NCI-H2227 treated with DMSO at 0.1 percent for 48 hours (cell line): ENCODE measurements at places on chromosomes 11 and 22.

DNA sequence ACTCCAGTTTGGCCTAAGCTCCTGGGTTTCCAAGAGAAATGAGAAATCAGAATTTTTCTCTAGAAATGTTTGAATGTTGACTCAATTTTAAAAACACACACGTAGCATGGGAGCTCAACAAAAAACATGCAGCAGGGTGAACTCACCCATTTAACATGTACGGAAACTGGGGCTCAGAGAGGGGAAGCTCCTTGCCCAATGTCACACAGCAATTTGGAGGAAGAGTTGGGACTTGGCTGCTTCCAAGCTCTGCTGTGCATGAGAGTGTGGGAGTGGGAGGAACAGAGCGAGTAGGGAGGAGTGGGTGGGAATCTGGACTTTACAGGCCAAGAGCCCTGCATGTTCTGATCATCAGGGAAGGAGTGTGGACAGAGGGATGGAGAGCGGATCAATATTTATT lies 5.9 kb downstream of the TPST2 start:
- no peak for DNase-seq

DNA sequence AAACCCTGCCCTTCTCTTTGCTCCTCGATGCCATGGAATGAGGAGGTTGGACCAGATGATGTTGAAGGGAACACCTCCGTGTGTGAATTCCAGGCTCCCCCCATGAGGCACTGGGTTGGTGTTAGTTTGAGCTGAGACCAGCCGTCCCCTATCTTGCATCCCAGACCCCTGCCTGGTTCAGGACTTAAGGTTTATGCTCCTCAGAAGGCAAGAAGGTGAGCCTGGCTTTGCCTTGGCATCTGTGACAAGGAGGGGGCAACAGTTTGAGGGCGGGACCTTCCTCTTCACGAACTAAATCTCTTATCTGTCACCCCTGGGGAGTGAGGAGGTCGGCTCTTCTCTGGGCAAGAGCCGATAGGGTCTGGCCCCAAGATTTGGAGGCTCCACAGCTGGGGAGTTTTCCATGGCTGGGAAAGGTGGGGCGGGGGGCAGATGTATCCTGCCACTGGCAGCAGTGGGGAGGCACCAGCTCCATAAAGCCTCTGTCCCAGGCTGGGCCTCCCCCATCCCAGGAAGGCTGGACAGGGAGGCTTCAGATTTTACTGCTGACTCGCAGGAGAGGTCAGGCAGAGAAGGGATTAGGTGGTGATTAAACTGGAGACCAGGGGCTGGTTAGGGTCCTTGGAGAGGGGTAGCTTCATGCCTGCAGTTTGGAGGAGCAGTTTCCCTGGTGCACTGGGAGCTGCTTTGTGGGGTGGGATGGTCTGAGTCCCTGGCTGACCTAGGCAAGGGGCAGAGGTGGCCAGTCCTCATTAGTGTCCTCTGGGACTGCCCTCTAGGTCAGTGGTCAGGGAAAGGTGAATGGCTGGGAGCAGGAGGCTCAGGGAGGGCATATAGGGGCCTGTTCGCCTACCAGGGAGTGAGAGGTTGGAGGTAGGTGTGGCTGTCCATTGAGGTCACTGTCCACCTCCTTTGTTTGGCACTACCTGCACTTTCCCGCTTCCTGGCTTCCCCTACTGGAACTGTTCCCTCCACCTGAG lies 1.1 kb downstream of the SEC14L2 start:
- DNase-seq, result no peak

GRCh38 chr11:76801736-76802135 lies 18.6 kb downstream of the TSKU start:
- no peak for DNase-seq

DNA sequence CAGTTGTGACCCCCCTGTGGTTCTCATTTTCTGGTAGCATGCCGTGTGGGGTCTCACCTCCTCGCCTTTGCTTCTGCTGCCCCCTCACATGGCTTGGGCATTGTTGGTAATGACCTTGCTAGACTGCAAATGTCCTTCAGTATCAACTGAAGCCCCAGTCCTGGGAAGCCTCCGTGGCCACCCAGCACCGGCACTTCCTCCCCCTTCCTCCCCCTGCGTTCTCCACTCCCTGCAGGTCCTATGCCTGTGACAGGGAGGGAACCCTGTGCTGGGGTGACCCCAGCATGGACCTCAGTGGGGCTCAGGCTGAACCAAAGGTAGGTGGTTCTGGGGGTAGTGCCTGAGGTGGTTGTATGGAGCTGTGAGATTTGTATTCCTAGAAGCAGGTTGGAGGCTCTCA lies 5.9 kb downstream of the ST3GAL4 start:
- DNase-seq, result no peak

GRCh38 chr11:46330563-46331281 lies 16.5 kb upstream of the DGKZ start:
- DNase-seq, result peak; percentile 93

DNA sequence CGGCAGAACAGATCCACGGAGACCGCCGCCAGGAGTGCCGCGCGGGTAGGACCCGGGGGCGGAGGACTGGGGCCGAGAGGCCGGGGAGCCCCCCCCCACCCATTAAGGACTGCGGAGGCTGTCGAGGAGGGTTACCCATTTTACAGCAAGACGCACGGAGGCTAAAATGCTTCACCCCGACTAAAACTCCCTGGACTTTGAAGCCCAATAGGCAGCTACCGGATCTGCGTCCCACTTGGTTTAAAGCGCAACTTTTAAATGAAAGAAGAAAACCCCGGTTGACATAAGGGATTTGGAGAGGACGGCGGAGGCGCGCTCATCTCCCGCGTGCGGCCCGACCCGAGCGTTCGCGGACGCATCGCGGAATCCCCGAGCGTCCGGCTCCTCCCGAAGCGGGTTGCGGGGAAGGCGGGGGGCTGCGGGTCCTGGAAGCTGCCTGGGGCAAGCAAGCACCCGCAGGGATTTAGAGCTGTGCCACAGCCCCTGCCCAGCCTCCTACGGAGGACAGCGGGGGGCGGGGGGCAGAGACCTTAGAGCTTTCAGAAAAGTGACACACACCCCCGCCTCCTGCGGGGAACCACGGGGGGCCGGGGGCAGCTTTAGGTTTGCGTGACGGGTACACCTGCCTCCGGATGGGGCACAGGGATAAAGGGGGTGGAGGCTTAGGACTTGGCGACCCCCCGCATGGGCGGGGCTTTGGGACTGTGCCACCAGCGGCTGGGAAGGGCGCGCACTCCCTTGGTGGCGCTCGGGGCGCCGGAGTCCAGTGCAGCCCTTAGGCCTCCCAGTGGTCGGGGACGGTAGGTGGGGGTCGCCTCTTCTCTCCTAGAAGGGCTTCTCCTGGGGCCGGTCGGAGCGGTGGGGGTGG lies 760 bp upstream of the CELSR1 start:
- DNase-seq, result no peak

DNA sequence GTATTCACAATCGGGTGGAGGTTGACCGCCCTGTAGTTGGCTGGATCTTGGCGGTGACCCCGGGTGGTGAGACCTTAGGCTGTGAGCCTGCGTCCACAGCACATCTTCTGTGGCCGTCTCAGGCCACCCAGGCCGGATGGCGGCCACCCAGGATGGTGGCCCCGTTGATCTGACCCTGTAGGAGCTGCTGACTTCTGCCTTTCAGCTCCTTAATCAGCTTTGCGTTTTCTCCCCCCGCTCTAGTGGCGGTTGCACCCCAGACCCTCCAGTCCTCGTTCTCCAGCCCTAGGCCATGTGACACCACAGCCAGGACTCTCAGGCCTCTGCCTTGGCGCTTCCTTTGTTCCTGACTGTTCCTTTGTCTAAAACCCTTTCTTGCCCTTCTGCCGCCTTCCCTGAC lies 244.0 kb downstream of the TBC1D22A start:
- no peak for DNase-seq

- DNase-seq, result no peak
Observed at GRCh38 chr11:66003291-66003690, 988 bp downstream of the BANF1 start.

GRCh38 chr11:73244589-73245240 lies 26.6 kb downstream of the P2RY2 start:
- DNase-seq, result peak; percentile 91

- DNase-seq, result no peak
Observed at GRCh38 chr11:128501632-128502549, 85.5 kb downstream of the ETS1 start.

- no peak for DNase-seq
Observed at GRCh38 chr11:115958089-115959000, 454.1 kb upstream of the CADM1 start.

GRCh38 chr11:33892906-33893594 lies 1.2 kb upstream of the LMO2 start:
- no peak for DNase-seq
